ENCODE measurements at places on chromosomes 5 and 9.
A peak's percentile ranks its signal among the peaks of the same experiment; 100 is the strongest.

DNA sequence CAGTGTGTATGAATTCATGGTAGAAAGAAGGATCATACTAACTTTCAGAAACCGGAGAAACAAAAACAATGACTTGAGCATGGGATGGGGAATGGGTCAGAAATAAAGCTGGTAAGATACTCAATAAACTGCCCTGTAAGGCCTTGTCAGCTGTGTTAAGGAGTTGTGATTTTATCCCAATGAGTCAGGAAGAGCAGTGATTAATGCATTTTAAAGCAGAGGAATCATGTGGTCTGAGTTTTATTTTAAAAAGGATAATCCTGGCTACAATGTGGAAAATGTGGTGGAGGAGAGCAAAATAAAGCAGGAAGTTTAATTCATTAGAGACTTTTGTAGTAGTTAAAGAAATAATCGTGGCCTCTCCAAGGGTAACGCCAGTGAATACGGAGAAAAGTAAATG is 28.7 kb downstream of the DHX29 start:
- DNase-seq, result no peak

DNA sequence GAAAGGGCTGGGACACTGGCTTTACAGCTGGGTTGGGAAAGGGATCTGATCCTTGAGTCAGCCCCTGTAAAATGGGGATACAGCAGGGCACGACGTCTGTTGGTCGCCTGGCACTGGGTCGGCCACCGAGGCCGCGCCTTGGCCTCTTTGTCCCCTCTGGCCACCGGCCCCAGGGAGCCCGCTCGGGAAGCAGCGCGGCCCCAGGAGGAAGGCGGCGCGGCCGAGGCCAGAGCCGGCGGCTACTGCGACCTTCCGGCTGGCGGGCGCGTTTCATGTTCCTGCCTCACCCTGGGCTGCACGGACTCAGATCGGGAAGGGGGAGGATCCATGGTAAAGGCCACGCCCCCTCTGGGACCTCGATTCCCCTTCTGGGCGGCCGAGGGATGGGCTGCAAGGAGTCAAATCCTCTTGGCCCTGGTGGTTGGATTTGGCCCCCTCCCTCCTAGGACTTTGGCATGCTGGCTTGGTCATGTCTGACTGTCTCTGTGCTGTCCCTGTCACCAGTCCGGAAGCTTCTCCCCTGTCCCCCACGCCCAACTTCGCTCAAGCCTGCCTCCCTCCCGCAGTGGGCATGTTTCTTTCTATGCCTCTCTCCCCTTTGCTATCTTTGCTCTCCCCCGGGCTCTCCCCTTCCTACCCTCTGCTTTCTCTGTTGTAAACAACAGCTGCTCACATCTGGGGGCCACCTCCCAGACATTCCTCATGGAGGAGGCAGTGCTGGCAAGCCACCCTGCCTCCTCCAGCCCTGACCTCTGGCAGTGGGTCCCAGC is 25.8 kb downstream of the FPGS start:
- peak; percentile 45 for DNase-seq

DNA sequence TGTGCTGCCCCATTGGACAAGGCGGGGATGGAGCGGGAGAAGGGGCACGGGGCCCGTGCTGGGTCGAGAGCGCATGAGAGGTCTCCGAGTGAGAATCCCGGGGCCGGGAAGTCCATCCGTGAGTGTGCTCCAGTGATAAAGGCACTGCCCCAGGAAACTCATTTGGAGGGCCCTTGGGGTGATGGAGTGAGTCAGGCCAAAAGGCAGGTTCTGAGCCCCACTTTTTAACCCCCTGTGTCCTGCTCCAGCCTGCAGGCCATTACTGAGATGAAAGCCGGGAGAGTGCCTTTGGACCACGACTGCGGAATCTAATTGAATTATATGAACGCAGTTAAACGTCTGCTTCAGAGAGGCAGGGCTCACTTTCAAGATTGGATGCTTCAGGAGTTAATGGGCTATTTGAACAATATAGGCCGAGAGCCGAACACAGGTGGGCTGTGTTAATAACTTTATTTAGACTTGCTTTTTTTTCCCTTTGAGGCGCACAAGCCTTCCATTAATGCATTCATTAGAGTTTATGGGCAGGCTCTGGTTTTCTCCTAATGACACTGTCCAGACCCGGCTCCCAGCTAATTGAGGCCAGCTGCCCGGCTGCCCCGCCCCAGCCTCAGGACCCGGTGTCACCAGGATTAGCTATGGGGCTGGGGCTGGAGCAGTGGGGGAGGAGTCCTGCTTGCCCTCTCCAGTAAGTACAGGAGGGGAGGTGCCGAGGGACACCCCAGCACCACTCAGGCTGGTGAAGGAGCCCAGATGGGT is 79.1 kb upstream of the LMX1B start:
- DNase-seq, result no peak

- DNase-seq, result no peak
These were observed 105.2 kb upstream of the IER5L start for GRCh38 chr9:129283291-129283691.

DNA sequence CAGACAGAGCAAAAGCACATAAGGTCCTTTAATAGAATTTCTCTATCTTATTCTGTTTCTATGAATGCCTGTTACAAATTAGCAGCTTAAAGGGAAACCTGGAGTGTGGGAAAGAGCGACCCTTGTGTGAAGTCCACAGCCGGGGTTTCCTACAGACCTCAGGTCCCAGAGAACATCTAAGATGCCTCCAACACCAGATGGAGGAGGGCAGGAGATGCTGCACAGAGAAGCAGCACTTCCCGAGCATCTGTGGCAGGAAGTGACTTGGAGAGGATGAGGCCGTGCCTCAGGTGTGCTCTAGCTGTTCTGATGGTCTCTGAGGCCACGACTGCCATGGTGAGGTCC is 26.8 kb downstream of the IRF1 start:
- no peak for DNase-seq

GRCh38 chr9:134947265-134947955 is 29.7 kb upstream of the FCN1 start:
- no peak for DNase-seq

DNA sequence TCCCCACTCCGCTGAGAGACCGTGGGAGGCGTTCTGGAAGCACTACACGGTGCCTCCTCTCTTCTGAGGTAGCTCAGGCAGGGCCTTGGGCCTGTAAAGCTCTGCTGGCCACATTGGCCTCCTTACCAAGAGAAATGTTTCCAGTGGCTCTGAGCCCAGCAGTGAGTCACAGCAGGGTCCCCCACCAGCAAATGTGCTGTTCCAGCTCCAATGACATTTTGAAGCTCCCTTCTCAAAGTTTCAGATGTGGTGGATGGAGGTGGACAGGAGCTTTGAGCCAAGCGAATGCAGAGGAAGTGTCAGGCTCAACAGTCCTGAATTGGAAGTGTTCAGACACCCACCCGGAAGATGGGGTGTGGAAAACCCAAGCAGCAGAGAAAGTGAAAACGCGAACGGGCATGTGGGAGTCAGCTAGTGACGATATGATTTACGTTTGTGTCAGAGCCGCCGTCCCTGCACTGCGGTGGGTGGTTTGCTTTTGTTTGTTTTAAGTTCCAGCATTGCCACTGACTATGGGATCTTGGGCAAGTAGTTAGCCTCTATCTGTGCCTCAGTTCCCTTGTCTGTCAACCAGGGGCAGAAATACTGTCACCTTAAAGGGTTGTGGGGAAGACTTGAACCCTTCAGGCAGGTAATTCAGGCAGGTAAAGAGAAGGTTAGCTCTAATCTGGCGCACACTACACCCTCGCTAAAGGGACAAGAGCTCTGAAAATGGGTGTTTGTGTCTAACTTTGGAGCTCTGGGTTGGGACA is 38.2 kb downstream of the C5orf15 start:
- DNase-seq, result no peak

DNA sequence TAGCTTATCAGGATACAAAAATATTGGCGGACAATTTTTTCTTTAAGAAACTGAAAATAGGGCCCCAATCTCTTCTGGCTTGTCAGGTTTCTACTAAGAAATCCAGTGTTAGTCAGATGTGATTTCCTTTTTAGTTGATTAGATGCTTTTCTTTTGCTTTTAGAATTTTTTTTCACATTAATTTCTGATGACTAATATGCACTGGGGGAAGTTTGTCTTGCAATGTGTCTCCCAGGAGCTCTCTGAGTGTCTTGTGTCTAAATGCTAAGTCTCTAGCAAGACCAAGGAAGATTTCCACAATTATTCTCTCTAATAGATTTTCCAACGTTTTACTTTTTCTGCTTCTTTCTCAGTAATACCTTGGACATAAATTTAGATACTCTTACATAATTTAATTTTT is 559.8 kb upstream of the TYRP1 start:
- no peak for DNase-seq

GRCh38 chr5:151926188-151926587 is 1.5 kb upstream of the GLRA1 start:
- no peak for DNase-seq

DNA sequence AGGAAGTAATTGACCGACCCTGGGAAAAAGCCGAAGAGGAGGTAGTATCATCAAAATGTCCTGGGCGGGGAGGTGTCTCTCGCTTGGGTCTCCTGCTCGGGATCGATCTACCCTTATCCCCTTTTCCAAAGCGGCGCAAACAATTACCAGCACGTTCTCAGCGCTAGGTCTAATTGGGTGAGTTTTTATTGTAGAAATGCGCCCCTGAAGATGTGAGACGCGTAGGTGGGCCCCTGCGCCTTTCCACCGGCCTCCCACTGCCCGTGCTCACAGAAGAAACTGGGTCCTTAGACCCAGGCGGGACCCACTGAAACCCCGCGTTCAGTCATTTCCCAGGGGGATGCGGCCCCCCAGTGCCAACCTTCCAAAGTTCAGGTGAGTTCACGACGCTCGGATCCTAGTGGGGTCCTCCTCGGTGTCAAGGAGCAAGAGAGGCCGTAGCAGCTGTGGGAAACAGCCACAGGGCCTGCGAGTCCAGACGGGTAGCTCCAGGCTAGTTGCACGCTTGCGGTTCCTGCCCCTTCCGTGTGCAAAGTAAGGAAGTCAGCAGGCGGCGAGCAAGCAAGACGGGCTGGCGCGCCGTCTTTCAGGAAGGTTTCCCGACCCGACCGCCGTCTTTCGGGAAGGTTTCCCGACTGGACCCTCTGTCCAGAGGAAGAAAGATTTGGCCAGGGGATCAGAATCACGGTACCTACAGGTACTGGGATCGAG is 1.5 kb downstream of the SMIM32 start:
- no peak for DNase-seq

DNA sequence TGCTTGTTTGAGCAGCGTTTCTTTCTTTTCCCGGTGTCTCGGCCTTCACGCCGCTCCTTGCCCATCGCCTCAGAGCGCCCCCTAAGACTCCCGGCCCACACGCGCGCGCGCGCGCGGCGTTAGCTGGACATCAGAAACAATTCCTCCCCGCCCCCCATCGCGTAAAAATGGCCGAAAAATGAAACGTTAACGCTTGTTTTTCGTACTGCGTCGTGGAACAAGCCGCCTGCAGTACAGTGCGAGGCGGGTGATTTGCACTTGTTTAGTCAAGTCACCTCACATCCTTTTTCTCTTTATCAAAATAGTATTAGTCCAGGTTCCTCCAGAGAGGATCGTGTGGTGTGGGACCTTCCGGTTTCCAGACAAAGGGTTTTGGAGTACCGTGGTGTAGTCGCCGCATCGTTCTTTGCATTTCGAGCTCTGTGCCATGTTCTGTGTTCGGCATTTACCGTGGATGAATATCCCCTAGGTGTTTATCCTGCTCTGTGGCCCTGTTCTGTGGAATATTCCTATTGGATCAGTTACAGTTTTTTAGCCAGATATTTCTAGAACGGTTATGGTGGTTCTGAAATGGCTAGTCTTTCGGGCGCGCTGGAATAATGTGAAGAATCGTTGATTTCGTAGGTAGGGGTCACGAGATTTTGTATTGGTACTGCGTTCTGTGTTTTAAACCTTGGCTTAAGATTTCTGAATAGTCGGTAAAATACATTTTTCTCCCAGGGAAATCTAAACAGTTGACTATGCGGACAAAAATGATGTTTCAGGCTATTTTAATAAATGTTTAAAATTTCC is 1.0 kb downstream of the MATR3 start:
- peak; percentile 54 for DNase-seq

- peak; percentile 40 for DNase-seq
These were observed 166.4 kb downstream of the TLE1 start for GRCh38 chr9:81522716-81523551.

GRCh38 chr5:165497707-165498106 is 1992.3 kb downstream of the MAT2B start:
- DNase-seq, result peak; percentile 1

- DNase-seq, result peak; percentile 12
These were observed 2.0 kb upstream of the NINJ1 start for GRCh38 chr9:93136011-93136440.

- no peak for DNase-seq
These were observed 158.1 kb downstream of the C9orf152 start for GRCh38 chr9:110049699-110050450.

DNA sequence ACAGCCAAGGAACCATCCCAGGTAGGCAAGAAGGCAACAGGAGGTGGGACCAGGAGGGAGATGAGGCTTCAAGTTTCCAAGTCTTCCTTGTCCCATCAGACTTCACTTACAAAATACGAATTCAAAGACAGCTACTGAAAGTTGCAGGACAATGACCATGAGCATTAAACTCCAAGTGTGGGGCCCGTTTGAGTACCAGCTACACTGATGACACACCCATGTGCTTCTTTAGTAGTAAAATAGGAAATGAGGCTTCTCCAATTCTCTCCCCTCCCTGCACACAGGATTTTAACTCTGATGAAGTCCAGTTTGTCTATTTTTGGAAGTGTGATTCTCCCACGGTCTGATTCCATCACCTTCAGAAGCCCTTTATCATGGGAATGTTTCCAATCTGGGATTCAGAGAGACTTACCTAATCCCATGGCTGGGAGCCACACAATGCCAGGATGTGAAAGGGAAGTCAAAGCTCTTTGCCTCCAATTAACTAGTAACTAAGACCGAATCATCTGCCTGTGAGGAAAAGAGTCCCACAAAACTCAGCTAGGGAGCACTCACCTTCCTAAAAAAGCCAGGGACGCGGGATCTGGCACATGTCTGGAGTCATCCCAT is 222.8 kb upstream of the MSX2 start:
- DNase-seq, result no peak

Data from NCI-H1436 (cell line).